ENCODE measurements at places on chromosomes 12 and 14.

DNA sequence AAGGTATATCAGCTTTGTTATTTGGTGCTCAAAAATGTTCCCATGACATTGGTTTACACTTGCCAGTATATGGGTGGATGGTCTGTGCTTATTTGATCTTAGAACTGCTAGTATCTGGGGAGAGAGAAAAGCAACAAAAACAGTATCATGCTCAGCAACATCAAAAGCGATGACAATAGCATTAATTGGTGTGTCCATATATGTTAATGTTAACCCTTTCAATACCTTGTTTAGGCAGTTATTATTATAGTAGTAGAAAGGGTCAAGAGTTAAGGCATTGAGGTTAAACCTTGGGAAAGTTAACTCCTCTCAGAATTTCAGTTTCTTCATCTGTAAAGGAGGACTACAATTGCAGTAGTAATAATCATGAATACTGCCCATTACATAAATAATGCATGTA, 37.4 kb upstream of the SLC38A2 start:
- DNase-seq = no peak

- DNase-seq = no peak
These were observed 117.8 kb upstream of the COCH start for GRCh38 chr14:30756594-30756993.

DNA sequence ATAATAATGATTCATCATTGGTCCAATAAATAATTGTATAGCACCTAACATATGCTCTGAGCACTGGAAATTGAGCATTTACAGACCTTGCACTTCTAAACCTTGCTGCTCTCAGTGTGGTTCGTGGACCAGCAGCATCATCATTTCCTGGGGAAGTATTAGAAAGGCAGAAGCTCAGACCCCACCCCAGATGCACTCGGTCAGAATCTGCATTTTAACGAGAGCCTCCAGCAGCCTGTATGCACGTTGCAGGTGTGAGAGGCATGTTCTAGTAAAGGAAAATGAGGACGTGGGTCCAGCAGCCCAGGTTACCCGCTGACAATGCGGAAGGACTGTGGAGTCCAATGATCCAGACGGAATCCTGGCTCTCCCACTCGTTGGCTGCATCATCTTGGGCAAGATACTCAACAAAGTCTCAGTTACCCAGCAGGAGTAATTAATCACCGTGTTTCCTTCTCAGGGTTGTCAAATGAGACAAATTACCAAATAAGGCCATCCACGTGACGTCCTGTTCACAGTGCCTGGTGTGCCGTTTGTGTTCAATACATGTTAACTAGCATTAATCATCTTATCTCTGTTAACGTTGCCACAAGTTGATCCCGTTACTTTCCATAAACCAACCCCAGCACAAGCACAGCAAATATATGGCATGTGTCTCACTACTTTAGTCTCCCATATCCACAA, 49.2 kb upstream of the CCND2 start:
- DNase-seq = no peak

DNA sequence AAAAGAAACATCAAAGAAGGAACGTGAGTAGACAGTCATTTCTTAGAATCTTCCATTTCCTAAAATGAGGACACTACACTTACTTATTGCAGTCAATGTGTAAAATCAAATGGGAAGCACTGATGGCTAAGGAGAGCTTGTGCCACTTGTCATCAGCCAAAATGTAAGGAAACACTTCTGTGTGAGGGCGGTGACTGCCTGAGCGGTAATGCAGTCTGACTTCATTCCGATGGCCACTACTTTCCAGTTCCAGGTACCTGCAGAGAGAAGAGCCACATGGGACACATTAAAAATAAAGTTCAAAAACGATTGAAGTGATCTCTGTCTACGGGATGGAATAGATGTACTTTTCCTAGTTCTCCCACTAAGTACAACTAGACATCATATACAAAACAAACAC, 96.3 kb downstream of the NELL2 start:
- no peak for DNase-seq

DNA sequence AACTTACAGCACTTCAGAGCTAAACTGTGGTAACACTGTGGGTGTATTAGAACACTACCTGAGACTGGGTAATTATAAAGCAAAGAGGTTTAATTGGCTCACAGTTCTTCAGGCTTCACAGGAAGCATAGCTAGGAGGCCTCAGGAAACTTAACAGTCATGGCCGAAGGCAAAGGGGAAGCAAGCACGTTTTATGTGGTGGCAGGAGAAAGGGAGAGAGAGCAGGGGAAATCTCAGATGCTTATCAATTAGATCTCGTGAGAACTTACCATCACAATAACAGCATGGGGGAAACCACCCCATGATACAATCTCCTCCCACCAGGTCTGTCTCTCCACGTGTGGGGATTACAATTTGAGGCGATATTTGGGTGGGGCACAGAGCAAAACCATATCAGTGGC, 512.6 kb downstream of the RERGL start:
- no peak for DNase-seq

GRCh38 chr14:95774265-95775160, 60.6 kb upstream of the TCL1A start:
- peak; percentile 49 for DNase-seq

DNA sequence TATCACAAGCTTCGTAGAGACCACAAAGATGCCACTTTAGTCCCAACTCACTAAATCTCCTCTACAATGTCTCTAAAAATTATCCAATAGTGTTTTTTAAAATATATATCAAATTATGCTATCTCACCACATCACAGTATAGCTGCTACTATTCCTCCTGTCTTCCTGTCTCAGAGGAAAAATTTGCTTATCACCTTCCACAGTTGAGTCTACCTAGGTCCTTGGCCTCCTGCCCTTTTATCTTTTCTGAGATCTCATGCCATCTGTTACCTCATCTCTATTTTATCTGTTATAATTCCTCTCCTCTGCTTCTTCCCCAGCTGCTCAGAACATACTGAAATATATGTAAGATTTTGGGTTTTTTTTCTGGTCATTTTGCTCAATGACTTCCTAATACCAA, 568.2 kb downstream of the DIO2 start:
- DNase-seq = no peak

DNA sequence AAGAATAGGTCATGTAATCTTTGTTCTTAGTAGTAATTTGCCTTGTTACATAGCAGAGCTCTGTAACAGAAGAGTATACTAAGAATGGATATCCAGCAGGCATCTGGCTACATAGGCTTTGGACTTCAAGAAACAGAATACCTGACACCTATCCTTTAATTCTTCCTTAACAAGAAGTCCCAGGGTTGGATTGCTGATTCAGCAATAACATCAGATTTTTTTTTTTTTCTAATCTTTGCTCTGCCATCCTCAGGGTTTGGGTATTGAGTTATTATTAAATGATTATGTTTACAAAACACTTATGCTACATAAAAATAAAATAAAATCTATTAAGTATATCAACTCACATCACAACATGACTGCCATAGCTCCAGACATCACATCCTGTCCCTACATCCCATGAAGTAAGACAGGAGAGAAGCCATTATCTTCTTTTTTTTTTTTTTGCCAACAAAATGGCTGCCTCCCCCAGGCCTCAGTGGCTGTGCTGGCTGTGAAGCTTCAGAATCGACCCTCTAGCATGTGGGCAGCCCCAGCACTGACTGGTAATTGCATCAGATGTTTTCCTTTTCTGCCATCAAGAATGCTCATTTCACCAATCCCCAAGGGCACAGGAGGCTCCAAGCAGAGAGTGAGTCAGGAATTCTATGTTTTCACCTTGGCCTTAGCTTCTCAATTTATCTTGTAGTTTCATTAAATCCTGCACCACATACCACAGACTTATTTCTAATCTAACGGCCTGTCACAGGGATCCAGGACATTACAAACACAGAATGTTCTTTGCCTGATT, 186.2 kb downstream of the DICER1 start:
- DNase-seq = no peak

DNA sequence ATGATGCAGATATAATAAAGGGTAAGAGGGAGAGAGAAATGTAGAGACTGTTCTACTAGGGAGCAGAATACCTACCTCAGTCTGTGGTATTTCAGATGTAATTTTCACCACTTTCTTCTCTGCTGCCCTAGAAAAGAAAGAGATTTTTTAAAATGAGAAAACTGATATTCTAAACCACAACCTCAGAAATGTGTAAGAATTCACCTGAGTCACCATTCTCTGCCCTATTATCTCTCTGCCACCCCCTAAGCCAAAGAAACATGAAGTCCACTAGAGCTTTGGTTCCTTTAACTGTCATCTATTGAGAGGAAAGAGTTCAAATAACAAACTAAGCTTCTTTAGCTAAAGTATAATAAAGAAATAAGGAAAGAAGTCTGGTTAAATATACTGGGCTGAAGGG, 21.6 kb downstream of the SARNP start:
- DNase-seq = no peak

DNA sequence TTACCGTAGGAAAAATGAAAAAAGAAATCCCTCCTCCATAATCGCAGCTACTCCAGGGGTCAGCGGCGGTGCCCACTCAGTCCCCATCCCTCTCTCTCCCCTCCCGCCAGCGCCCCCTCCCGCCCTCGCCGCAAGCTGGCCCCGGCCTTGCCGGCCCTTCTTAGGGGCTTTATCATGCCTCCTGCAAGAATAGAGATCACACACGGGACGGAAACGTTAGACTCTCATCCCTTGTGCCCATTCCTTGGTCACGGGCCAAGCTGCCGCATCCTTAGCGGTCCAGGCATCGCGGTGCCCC, 692 bp upstream of the COX14 start:
- DNase-seq = no peak
